Endothelial cell of umbilical vein (primary cell): ENCODE measurements at places on chromosomes 13 and 19. TPM values are rescaled to one million over a fixed set of nuclear protein-coding genes. Genes with fewer than 3 reads are reported as not detected.
A peak's percentile ranks its signal among the peaks of the same experiment; 100 is the strongest.

DNA sequence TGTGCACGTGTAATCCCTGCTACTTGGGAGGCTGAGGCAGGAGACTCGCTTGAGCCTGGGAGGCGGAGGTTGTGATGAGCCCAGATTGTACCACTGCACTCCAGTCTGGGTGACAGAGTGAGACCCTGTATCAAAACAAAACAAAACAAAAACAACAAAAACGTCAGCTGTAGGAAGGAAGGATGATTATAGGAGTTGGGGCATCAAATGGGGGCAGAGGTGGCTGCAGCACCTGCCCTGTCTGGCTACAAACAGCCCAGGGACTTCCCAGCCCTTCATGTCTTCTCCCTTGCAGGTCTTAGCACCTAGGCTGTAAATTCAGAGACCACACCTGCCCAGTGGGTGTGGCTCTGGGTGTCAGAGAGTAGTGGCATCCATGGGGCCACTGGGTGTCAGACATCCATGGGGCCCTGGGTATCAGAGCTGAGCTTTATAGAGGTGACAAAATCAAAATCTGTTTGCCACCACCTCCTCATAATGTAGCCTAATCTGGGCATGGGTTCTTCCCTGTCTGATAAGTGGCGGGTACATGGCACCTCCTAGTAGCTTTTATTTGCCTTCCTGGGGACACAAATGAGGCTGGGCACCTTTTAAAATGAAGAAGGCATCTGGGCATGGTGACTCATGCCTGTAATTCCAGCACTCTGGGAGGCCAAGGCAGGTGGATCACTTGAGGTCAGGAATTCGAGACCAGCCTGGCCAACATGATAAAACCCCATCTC, 4.7 kb upstream of the B3GNT3 start:
- no peak for DNase-seq

The DACH1 gene
- 24.0 and 28.3 TPM in 2 replicates for total RNA-seq

DNA sequence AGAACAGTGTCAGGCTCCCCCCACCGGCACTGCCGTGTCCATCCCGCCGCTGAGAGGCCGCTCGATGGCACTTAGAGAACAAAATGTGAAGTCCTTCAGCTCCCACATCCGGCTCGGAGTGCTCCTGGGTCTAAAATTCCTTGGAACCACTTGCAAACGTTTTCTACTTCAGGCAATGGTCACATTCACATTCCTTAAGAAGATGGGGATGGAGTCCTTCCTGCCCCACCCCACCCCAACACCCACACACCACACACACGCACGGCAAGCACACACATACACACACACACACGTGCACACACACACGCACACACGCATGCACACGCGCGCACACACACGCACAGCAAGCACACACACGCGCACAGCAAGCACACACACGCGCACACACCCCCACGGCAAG, 83.4 kb downstream of the SOX1 start:
- no peak for DNase-seq

- DNase-seq = no peak
Observed at GRCh38 chr13:40897053-40897452, 107.6 kb downstream of the SLC25A15 start.

GRCh38 chr19:19223636-19224035, 11.9 kb downstream of the NCAN start:
- no peak for DNase-seq

DNA sequence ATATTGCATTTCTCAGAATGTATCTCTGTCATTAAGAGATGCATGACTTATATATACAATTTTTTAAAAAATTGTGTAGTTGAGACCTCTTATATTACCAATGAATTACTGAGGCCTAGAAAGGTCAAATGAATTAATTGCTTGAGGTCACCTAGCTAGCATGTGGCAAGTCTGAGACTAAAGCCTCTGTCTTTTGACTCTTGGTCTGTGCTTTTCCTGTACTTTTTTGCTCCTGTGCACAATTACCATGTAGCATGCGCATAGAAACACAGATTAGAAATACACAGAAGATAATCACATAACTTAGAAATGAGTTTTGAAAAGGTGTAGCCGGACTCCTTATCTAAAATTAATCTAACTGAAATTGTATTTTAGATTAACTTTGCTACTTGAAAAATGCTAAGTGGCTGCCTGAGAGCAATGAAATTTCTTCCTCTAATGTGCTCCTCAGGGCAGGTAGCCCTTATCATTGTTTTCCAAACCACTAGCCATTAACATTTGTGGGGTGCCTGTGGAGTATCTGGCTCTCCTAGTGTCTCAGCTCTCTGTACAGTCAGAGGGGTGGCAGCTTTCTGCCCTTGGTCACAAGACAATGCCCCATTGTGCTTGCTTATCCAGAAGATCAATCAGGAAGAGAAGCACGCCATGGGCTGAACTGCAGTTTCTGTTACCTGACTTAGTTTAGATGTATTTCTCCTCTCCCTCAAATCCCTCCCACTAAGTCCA, 119.6 kb downstream of the RFC3 start:
- peak; percentile 13 for DNase-seq

DNA sequence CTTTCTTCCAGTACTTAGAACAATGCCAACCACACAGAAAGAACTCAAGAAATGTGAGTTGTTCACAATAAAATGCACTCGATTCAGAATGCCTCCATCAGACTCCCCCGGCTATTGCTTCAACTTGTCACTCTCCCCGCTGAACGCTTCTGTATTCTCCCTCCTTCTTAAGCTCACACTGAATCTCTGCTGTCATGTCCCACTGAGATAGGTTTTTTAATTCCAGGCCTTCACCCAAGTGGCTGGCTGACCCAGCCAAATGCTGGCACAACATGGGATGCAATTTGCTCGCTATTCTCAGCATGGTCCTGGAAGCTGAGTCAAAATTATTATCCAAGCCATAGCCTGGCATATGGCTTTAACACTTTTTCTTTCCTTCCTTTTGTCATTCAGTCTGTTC, 76.8 kb upstream of the SERP2 start:
- DNase-seq = no peak

GRCh38 chr19:42280815-42281145, 11.7 kb downstream of the CIC start:
- peak; percentile 39 for DNase-seq

The CLDN10 gene
- total RNA-seq = 0.49 TPM in 1 of 2 replicates, not detected in the other

GRCh38 chr19:41843371-41843770, 1.1 kb downstream of the LYPD4 start:
- DNase-seq = no peak

The ZNF285 gene
- total RNA-seq = 3.6 and 4.6 TPM in 2 replicates

DNA sequence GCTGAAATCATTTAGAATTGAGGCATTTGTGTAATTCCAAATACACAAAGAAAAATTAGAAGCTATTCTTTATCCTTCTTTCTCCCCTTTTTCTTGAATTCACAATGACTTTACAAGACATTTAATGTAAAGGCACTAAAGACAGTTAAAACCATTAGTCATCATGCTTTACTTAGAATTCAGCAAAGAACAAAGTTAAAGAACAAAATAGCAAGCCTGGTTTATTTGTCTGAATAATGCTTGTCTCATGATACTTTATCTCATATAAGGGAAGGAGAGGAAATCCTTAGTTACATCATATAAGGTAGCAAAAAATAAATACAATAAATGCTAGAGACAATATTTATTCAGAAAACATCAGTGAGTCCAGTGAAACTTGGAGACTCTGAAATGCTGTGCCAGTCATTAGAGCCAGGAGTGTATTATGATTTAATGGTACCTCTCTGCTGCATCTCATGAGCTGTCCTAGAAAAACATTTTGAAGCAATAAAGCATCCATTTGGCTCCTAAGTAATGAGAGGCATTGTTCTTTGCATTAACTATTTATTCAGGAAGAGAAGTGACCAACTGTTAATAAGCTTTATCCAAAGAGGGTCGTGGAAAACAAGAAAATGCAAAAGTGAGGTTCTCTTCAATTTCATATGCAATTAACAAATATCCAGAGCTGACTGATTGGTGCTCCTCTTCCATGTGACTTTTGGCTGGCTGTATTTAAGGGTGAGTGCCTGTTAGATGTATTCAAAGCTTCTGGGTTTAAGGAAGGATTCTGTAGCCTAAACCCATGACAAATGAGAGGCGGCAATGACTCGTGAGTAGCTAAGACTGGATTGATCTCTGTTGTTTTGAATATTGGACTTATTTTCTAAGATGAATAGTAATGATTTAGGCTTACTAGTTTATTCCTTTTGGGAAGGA, 105.0 kb downstream of the DGKH start:
- peak; percentile 50 for DNase-seq

The TUBB4A gene
- total RNA-seq = not detected in 2 replicates

GRCh38 chr19:21698215-21698614, 69.2 kb downstream of the ZNF100 start:
- DNase-seq = peak; percentile 2

- DNase-seq = no peak
Observed at GRCh38 chr19:12804051-12804450, 2.2 kb downstream of the THSD8 start.

DNA sequence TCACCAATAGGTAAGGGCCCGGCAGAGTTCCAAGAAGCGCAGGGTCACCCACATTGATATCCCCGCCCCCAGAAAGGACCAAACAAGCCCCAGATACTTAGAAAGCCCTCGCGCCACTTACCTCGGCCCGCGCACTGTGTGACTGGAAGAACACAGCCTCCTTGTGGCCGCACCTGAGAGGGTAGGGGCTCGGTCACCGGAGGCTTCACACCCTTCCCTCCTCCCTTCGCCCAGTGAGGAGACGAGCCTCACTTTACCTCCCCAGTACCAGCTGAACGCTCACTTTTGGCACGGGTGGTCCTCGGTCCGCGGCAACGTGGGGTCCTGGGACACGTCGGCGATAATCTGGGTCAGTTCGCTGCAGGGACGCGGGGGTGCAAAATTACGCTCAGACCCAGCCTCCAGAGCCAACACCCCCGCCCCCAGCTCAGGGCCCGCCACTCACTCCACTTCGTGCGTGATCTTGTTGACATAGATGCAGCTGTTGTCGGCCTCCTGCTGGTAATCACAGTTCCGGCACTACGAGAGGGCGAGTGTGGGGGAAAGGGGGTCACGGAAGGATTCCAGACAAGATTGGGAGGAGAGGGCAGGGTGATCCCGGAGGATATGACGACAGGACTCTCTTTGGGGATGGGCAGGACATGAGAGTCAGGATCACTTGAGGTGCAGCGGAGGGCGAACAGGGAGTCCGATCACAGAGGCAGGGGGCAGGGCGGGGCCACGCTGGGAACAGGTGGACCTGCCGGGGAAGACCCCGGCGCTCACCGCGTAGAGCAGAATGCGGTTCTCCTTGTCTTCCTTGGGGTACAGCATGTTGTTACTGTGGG, 568 bp downstream of the POLR2I start:
- DNase-seq = peak; percentile 39

The ZNF763 gene
- total RNA-seq = 0.48 and 0.77 TPM in 2 replicates

The C19orf38 gene
- not detected in 2 replicates for total RNA-seq

DNA sequence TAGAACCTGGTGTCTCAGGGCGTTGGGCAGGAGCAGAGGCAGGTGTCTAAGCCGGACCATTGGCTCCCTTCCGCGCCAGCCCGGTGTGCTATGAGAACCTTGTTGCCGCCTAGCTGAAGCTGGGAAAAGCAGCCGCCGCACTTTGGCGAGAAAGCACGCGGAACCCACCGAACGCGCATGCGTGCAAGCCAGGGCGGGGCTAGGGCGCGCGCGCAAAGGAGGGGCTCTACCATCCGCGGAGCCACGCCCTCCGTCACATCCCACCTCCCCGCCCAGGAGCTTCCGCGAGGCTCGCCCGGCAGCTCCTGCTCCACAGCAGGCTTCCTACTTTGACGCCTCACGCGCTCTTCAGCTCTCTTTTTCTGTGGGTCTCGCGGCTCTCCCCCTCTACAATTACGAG, 51.3 kb downstream of the WDR87 start:
- DNase-seq = peak; percentile 29

DNA sequence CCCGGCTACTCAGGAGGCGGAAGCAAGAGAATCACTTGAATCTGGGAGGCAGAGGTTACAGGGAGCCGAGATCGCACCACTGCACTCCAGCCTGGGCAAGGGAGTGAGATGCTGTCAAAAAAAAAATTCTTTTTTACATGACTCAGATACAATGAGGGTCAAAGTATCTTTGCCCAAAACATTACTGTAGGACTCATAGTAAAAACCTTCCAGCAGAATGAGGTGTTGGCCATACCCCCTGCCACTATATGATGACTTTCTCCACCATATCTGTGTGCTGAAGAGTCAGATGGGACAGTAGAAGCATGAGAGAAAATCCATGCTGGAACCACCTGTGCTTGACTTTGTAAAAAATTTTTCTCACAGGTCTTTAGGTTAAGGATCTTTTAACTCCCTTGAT, 86.7 kb downstream of the COL4A2 start:
- DNase-seq = no peak

DNA sequence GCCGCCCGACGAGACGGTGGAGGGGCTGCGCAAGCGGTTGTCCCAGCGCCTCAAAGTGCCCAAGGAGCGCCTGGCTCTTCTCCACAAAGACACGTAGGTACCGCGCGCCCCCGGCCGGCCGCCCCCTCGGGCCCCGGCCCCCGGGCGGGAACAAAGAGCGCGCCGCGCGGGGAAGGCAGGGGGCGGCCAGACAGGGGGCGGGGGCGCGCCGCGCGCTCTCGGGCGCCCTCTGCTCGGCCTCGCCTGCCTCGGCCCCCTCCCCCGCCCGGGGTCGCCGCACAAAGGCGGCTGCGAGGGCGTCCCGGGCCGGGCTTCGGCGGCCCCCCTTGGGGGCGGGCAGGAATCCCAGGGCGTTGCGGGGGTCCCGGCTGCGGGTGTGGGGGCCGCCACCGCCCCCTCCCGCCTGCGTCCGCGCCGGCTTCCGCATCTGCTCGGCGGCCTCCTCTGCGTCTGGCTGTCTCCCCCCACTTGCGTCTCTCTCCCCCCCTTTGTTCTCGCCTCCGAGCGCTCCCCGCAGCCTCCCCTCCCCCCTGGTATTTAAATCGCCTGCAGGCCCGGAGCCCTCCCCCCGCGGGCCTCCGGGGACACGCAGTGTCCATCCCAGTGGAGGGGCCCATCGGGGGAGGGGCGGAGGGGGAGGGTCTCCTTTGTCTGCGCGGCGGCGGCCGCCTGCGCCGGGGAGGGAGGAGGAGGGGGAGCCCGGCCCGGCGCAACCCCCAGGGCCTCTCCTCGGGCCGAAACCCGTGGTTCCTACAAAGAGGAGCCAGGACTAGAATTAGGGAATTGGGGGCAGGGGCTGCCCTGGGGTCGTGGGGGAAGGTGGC, 2.3 kb downstream of the MIDN start:
- peak; percentile 54 for DNase-seq

DNA sequence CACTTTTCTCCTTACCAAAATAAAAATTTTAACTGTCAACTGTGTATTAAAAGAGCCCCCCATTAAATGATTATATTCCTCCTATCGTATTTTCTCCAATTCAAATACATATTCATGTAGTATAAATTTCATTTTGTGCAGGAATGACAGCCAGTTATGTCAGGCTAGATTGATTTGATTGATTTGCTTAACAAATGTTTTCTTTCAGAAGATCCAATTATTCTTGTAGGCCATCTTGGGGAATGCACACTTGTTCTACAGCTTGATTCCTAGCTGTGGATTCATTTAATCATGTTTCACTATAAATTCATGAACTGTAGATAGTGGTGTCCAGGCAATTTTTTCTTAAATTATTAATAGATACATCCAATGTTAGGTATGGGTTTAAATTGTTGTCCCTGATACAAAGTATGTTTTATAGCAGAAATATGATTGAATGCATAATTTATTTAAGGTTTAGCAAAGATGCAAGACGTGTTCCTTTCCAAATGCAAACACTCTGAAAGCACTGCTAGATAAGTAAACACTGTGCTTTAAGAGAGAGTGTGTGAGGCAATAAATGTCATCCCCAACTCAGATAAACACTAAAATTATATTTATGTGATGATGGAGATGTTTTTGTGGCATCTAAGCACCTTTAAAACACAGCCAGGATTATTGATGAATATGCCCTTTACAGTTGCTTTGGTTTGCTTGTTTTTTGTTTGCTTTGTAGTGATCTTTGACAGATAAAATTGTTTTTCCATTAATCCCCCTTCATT, 531.1 kb downstream of the DCT start:
- no peak for DNase-seq

The CLEC17A gene
- total RNA-seq = not detected in 2 replicates

- DNase-seq = peak; percentile 32
Observed at GRCh38 chr13:50699874-50700663, 143.4 kb downstream of the DLEU7 start.
